Renal cortical epithelial cell (primary cell): ENCODE measurements at places on chromosomes 13 and 19. TPM values are rescaled to one million over a fixed set of nuclear protein-coding genes. Genes with fewer than 3 reads are reported as not detected.

- DNase-seq, result no peak
Measured at GRCh38 chr19:55386493-55386971, 800 bp downstream of the RPL28 start.

DNA sequence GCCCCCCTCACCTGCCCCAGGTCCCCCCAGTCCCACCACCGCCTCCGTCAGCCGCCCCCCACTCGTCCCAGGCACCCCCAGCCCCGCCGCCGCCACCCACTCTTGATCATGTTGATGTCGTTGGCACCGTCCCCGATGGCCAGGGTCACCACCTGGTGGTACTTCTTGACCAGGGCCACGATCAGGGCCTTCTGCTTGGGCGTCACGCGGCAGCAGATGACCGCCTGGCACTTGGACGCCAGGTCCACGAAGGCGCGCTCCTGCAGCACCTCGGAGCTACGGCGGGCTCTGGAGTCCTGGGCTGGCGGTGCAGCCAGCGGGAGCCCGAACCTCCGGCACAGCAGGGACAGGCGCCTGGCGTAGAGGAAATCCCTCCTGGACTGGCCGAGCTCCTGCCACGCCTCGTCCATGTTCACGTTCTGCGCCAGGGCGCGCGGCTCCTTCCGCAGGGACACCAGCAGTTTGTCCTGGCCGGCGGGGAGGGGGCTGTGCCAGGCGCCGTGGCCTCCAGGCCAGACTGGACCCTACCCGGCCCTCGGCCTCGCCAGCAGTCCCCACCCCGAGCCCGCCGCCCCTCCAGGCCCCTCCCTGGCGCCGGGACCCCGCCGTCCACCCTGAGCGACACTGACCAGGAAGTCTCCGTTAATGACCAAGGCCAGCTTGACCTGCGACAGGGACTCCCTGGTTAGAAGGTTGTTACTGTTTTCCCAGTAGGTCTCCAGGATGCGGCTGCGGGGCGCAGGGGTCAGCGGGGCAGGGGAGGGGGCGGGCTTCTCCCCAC is 22.6 kb downstream of the ATP8B3 start:
- DNase-seq, result no peak

The IRS2 gene
- total RNA-seq, result 6.8 and 22.3 TPM in 2 replicates

The MEF2B gene
- 0.20 TPM in 1 of 2 replicates, not detected in the other for total RNA-seq

The NXNL1 gene
- total RNA-seq, result not detected in 2 replicates

The ATF5 gene
- total RNA-seq, result 6.3 and 8.7 TPM in 2 replicates
